ENCODE measurements at places on chromosomes 7 and 10.

- DNase-seq, result peak; percentile 45
Observed at GRCh38 chr7:37920305-37920848, at the start of gene EPDR1. Gene EPDR1, plus strand, starts transcription at chr7:37920640. Its CDS starts 300 bp downstream, at chr7:37920940.

DNA sequence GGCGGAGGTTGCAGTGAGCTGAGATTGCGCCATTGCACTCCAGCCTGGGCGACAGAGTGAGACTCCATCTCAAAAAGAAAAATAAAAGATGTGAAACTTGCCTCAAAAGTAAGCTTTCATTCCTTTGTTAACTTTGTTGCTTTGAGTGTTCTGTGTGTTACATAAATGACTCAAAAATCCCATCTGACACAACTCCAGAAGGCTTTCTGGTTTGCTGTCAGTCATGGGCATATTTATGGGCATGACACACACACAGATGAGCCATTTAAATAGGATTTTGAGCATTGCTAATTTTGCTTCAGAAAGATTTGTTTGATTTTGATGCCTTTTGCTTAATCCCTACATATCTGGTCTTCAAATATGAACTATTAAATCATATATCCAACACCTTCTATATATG is 82.6 kb downstream of the CACNB2 start:
- DNase-seq, result no peak

DNA sequence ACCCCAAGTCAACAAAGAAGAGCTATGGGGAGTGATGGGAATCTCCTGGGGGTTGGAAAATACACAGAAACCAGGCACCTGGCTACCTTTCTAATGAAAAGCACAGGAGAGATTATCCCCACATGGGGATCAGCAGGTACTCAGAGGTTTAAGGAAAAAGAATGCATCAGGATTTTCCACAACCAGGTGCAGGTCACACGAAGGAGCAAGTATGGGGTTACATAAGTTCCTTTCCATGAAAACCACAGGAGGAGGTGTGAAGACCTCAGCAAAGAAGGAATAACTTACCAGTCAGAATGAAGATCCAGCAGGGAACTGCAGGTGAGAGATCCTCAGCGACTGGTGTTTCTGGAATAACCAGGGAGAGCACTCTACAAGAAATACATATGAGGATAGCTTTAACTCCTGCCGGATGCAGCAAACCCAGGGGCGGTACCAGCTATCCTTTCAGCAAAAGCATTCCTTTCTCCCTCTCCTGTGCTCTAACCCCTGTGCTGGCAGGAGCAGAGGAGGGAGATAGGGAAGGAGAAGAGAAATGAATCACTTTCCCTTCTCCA is 116.7 kb upstream of the TMEM106B start:
- no peak for DNase-seq

- DNase-seq, result no peak
Observed at GRCh38 chr7:44867073-44867995, 18.0 kb downstream of the PURB start.

- no peak for DNase-seq
Observed at GRCh38 chr7:47678641-47679380, 96.9 kb upstream of the TNS3 start.

DNA sequence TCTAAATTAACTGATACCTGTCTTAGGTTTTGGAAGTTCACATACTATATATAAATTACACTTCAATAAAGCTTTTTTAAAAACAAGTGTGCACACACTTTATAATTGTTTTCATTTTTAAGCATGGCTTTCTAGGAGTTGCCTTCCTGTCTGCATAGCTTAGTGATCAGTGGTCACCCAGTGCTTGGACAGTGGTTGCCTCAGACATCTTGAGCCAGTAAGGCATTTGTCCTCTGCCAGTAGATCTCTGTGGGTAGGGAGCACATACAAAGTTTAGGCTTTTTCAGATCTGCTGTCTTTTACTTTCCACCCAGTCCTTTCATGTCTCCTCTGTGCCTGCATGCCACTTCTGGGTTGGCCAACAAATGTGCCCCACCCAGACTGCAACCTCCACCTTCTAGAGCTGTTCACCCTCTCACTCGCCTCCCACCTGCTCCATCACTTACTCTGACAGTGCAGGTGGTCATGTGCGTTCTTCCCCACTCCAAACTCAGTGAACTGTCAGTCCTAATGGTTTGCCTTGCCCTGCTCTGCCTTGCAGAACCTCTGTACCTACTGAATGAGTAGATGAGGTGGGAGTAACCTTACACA is 31.7 kb downstream of the TPST1 start:
- no peak for DNase-seq

DNA sequence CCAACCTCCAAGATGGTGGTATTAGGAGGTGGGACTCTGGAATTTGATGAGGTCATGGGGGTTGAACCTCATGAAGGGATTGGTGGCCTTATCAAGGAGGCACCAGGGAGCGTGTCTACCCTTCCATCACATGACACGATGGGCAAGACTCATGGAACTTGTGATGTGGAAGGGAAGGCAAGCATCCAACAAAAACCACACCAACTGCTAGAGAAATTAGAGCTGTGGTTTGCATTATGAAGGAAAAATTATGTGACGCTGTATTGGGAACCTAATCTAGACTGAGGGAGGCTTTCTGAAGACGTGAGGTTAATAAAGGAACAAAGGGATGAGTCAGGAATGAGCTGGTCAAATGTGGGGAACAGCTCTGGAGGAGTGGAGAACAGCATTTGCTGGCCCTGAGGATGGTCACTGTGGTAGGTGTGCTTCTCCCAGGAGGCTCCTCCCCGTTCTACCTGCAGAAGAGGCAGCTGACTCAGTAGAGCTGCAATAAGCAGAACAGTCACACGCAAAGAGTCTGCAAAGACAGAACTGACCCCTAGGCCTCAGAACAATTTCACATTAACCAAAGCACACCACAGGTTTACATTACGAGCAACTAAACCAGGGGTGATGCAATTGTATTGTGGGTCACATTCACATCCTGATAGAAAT is 236.6 kb upstream of the GRB10 start:
- no peak for DNase-seq

GRCh38 chr10:85993840-85994507 is 372.6 kb downstream of the GRID1 start:
- no peak for DNase-seq
